ENCODE measurements at places on chromosomes 12 and 14.

- no peak for DNase-seq
Observed at GRCh38 chr12:89863968-89864367, 155.3 kb upstream of the ATP2B1 start.

- DNase-seq, result no peak
Observed at GRCh38 chr14:79992407-79993198, 218.7 kb downstream of the DIO2 start.

DNA sequence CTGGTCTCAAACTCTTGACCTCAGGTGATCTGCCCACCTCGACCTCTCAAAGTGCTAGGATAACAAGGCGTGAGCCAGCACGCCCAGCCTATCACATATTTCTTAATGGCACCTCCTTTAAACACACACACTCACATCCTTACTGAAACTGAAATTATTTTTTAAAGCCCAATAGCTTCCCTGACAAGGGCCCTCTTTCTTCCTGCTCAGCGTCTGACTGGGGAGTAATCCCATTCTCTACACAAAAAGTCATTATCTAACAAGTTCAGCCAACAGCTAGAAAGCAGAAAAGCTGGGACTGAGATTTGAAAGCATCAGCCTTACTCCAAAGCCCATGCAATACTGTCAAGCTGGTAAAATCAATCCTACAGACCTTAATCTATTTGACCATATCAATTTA lies 10.0 kb upstream of the AICDA start:
- DNase-seq, result no peak

- peak; percentile 46 for DNase-seq
Observed at GRCh38 chr12:28536088-28536487, 345.8 kb downstream of the CCDC91 start.

DNA sequence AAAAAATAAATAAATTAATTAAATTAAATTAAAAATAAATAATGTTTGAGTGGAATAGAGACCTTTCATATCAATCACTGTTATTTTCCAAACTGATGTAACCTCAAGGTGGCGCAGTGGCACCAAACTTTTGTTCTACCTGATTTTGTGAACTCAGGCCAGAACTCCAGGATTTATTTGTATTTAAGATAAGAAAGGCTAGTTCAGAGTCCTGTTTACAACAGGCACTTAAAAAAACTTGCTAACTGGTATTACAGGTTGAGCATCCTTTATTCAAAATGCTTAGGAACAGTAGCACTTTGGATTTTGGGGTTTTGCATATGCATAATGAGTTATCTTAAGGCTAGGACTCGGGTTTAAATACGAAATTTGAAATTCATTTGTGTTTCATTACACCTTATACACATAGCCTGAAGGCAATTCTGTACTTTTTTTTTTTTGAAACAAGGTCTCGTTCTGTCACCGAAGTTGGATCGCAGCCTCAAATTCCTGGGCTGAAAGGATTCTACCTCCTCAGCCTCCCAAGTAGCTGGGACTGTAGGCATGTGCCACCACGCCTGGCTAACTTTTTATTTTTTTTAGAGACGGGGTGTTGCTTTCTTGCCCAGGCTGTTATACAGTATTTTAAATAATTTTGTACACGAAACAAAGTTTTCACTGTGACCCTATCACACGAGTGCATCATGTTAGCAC lies 32.4 kb downstream of the YY1 start:
- DNase-seq, result no peak

GRCh38 chr14:100576091-100577085 lies 10.8 kb downstream of the BEGAIN start:
- DNase-seq, result no peak

GRCh38 chr12:88328090-88328489 lies 186.0 kb downstream of the TMTC3 start:
- no peak for DNase-seq

- DNase-seq, result no peak
Observed at GRCh38 chr14:101171650-101172049, 268.1 kb upstream of the RTL1 start.

GRCh38 chr12:59322473-59322872 lies 273.4 kb upstream of the SLC16A7 start:
- no peak for DNase-seq

DNA sequence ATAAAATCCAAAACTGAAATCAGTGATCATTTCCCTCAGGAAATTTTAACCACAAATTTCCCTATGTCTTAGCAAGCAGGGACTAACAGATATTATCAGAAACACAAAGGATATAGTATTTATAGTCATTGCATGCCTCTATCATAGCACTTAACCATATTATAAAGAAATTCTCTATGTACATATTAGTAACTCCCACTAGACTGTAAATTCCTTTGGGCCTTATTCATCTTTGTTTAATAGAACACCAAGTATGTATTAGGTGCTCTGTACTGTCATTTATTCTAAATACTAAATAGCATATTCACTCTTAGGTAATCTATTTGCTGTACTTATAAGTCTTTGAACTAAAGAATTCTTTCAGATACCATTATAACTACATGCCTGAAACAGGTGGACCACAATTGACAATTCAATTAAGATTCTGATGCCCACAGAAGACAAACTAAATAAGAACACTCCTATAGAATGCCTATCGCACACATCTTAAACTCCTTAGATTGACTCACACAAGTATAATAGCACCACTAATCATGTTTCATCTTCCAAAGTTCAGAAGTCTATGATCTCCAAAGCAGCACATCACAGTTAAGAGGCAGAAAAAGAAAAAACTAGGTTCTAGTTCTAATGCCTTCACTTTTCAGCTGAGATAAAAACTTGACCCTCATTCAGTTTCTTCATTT lies 134.1 kb downstream of the FSCB start:
- no peak for DNase-seq

- DNase-seq, result no peak
Observed at GRCh38 chr14:72609205-72609916, 284.5 kb downstream of the DPF3 start.

DNA sequence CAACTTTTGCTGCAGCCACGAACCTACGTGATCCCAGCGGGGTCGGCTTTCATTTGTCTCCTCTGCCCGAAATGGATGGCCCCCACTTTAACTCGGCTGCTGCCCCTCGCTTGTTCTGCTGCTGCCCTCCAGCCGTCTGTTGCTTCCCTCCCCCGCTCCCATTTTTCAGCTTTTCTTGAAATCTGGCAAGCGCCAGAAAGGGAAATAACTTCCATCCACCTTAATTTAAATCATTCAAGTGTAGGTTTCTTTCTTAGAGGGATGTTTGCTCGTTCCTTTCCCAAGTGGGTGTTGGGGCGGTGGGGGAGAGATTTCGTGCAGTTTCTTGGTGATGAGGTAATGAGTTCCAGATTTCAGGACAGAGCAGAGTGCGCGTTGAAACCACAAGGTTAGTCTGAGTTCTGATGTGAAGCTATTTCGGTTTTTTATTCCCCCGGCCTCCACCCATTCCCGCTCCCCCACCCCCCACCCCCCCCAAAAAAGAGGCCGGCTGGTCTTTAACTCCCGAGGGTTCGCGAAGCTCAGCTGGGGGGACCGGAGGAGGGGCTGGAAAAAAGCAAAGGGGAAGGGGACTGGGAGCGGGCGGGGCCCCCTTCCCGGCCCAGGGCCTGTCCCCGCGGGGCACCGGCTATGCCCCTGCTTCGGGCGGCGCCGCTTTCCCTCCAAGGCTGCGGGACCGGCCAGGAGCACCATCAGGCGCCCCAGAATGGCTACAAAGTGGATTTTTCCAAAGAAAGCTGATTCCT lies 2.2 kb upstream of the ZFP36L1 start:
- DNase-seq, result peak; percentile 80

- DNase-seq, result no peak
Observed at GRCh38 chr12:106446419-106447092, 89.0 kb downstream of the POLR3B start.

Data from GM04503 (cell line).